Dorsolateral prefrontal cortex (tissue), 122 donors: ENCODE measurements at places on chromosomes 16 and 17.

- peak; percentile 85 for DNase-seq
Measured at GRCh38 chr16:85114909-85115567, 2.8 kb upstream of the CIBAR2 start.

DNA sequence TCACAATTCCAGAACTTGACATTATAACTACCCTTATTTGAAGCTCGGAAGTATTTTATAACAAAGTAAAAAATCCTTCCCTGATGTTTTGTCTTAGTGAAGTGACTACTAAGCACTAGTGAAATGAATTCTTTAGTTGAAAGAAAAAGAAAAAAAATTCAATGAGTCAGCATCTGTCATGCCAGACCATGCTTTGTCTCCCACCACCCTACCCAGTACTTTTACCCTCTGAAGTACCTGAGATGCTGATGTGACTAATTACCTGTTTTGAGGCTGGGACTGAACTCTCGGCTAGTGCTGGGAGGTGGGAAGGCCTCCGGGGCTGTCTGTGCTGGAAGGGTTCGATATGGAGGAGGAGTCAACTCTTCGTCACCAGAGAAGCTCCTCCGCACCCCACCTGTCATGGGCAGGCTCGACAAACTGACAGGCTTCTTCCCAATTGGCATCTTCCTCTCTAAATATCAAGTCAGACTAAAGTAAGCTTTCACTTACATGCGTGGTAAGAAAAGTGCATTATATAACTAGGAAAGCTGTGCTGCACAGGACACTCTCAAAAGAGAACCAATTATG, 19.6 kb downstream of the NME2 start:
- no peak for DNase-seq

DNA sequence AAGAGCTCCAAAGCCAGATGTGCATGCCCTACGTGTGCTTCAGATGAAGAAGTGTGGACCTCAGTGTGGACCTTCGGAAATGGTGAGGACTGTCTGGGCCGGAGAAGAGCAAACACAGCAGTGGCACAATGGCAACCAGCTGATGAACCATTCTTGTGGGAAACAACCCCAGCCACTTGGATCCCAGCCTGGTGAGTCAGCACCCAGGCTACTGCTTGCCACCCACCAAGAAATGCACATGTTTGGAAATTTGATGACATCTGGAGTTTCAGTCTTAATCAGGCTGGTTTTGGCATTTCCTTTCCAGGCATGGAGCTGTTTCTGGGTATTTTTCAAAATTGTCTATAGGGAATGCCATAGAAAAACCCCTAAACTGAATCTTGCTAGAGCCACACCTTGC, 42.7 kb downstream of the DYNLRB2 start:
- DNase-seq, result no peak

DNA sequence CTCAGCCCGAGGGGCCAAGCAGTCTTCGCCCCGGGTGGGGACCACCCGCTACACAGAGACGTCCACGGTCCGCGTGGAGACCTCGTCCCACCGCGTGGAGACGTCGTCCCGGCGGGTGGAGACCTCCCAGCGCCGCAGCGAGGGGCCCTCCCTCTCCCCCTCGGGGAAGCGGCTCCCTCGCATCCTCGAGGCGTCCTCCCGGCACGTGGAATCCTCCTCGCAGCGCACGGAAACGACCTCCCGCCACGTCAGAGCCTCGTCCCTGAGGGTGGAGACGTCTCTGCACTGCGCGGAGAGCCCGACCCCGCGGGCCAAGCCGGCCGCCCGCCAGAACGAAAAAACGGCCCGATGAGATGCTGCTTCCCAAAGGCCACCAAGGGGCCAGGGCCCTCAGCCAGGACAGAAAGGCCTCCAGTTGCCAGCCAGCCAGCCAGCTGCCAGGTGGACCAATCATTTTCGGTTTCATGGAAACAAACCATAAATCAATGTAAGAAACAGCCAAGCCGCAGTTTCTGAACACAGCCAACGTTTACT, 424 bp downstream of the C17orf100 start:
- no peak for DNase-seq

DNA sequence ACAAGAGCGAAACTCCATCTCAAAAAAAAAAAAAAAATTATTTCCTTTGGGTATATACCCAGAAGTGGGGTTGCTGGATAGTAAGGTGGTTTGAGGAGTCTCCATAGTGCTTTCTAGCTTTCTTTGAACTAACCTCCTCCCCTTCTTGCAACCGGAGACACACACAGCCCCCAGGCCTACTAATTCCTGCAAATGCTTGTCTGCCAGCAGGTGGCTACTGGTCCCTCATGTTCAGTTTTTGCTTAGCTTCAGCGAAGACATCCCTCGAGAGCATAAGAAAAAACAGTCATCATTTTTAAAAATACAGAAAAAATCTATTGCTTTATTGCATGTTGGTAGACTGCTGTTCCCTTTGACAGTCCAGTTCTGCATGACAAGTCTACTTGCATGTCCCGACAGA, 439.0 kb downstream of the UTP18 start:
- no peak for DNase-seq

DNA sequence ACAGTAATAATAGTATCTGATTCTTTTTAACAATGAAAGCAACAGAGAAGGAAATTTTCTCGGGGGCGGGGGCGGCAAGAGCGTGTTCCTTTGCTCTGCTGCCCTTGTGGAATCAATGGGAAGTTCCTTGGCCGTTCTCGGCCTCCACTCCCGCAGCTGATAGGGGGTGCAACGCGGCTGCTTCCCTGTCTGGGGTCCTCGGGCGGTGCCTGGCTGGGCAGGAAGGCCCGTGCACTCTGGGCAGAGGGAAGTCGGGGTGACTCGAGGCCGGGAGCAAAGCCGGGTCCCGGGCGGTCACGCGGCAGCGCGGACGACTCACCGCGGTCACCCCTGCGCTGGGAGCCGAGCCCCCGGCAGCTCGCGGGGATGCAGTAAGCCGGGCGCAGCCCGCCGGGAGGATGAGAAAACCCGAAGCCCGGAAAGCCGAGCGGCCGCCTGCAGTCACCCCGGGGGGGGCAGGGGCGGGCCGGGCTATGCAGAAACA, 2.5 kb downstream of the TUBB3 start:
- no peak for DNase-seq

DNA sequence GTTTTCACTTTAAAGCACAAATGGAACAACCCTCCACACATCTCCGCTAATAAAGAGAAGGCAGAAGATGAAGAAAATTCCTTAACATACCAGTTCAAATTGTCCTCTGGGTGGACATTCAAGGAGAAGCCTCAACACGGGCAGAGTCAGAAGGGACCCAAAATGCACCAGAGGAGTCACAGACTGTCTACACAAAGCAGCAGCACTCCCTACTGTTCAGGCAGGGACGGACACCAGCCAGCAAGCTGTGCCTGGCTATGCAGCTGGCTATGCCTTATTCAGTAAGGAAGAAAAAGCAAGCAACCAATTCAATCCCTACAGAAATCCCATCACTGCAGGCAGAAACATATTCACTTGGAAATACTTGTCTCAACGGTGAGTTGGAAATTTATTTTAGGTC, 8.1 kb downstream of the DNAJC7 start:
- peak; percentile 69 for DNase-seq

- DNase-seq, result no peak
Measured at GRCh38 chr17:17467016-17467415, 9.8 kb upstream of the MED9 start.

DNA sequence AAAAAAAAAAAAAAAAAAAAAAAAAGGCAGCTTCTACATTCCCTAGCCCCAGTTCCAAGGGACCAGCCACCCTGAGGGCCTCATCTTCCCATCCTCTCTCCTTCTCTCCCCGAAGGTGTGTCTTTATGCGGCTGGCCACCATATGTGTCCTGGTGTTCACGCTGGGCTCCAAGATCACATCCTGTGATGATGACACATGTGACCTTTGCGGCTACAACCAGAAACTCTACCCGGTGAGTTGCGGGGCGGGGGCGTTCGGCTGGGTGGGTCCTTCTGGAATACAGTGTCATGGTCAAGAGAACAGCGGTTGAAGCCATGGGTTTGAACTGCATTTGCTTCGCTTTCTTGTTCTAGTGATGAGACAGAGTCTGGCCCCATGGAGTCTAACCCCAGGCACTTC, 22.6 kb upstream of the COQ7 start:
- no peak for DNase-seq

GRCh38 chr17:47651704-47652103, 2.0 kb downstream of the KPNB1 start:
- DNase-seq, result no peak

- no peak for DNase-seq
Measured at GRCh38 chr16:75224306-75225082, 5.7 kb downstream of the CTRB1 start.

DNA sequence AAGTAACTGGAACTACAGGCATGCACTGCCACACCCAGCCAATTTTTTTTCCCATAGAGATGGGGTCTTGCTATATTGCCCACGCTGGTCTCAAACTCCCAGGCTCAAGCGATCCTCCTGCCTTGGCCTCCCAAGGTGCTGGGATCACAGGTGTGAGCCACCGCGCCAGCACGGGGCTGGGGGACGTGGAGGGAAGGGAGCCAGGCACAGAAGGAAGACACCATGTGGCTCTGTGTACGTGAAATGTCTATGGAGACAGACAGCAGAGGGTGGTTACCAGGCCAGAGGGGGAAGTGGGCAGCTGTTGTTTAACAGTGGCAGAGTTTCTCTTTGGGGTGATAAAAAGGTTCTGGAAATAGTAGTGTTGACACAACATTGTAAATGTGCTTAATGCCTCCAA, 4.6 kb upstream of the PIEZO1 start:
- no peak for DNase-seq
